ENCODE measurements at places on chromosomes 11 and 22. TPM values are rescaled to one million over a fixed set of nuclear protein-coding genes. Genes with fewer than 3 reads are reported as not detected.

The DDIAS gene
- not detected for total RNA-seq

The HSPB2 gene
- not detected for total RNA-seq

The LBHD1 gene
- total RNA-seq = 0.45 TPM

The PEX26 gene
- total RNA-seq = 15.1 TPM

GRCh38 chr11:72524711-72525110, 90.4 kb upstream of the CLPB start:
- DNase-seq = no peak

DNA sequence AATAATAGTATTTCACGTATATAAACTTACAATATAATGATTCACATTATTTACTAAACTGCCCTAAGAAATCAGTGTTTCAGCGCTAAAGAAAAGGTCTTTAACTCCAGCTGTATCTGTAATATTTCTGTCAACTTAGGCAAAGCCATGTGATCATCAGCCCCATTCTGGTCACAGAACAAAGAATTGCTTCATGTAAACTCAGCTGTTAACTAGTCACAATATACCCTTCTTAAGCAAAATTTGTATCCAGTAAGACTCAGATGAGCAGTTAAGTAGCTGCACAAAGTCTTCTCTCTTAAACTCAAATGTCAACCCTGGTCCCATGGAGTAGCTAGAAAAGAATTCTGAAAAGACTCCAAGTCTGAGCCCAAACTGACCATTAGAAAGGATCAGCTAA, 26.6 kb downstream of the HPS5 start:
- no peak for DNase-seq

DNA sequence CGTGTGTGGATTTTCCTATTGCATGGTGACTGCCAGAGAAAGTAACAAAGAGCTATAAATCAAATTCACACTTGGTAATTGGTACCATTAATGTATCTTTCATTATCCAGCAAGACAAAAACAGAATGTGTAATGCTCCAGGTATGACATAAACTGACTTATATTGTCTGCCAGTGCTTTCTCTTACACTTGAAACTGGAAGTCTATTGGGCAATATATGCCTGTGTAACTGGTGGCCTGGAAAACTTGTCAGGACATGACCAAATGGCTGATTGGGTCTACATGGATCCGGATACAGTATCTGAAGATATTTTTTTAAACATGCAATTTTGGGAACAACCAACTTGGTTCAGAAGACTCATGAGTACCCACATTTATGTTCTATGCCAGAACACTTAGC, 174.6 kb upstream of the ARHGAP42 start:
- DNase-seq = no peak

DNA sequence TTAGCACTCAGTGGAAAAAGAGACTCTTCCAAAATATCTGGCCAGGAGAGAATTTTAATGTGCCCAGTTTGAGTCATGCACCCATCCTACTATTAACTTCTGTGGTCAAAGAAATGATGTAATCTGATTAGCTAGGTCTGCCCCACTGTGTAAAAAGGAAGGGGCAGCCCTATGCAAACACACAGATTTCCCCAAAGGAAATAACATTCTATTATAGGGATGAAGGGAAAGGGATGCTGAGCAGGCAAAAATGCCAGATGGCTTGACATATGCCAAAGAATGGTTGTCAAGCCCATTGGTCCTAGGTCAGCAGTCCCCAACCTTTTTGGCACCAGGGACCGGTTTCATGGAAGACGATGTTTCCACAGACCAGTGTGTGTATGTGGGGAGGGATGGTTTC, 43.3 kb upstream of the PAK1 start:
- DNase-seq = no peak

- DNase-seq = no peak
These were observed 809.1 kb downstream of the BRD1 start for GRCh38 chr22:49018601-49019000.
